ENCODE measurements at places on chromosomes 5 and 9.

DNA sequence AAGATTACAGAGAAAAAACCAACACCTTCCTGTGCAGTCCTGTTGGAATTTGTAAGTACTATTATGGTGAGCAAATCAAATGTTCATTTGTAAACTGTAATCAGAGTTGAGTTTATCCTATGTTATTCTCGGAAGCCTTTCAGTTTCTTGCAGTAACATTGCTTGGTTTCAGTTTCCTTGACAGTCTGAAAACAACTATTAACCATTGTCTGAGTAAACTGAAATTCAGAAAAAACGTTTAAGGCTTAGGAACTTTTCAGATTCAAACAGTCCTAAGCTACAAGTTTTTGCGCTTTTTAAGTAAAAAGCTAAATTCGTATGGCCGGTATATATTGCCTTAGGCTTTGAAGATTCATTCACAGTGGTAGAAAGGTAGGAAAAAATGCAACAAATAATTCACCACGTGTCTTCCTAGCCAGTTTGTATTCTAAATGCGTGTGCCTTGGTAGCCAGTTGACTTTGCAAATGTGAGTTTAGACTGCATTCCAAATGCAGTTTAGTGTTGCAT lies 2.5 kb downstream of the GPBP1 start:
- DNase-seq = no peak
- H3K4me1 ChIP-seq = peaks cover 52% of the 10 kb centered on the region
- no peaks in the 10 kb centered on the region for H3K27me3 ChIP-seq
- peak overlapping the region; percentile 92 for H3K4me3 ChIP-seq
- H3K36me3 ChIP-seq = peaks cover 59% of the 10 kb centered on the region

DNA sequence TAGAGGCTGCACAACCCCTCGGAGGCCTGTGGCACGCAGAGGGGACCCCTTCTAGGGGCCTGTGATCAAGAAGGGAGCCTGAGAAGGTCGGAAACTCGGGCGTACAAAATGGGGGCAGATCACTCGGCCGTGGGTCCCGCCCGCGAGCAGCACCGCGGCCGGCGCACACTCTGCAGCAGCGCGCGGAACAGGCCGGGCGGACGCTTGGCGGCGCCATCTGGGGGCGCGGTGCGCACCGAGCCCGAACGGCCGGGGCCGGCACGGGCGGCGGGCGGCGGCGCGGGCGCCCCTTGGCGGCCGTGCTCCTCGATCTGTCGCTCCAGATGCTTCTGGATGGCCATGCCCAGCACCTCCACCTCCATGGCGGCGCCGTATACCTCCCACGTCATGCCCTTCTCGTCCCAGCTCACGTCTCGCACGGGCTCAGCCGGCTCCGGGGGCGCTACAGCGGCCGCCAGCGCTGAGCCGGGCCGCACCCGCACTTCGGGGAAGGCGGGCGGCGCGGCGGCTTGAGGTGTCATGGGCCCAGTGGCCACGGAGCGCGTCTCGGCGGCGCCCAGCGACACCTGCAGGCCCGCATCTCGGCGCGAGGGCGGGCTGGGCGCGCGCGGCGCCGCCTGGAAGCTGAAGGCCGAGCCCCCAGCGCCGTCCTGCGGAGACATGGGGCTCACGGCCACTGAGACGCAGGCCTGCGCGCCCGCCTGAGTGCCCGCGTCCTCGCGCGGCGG lies 13.1 kb downstream of the GPRIN1 start:
- peak; percentile 69 for DNase-seq
- no peak overlapping the region for H3K27ac ChIP-seq
- H3K36me3 ChIP-seq = no peaks in the 10 kb centered on the region

- DNase-seq = peak; percentile 85
- H3K4me3 ChIP-seq = peak overlapping the region; percentile 85
- peak overlapping the region; percentile 86 for H3K27ac ChIP-seq
- H3K27me3 ChIP-seq = peaks cover 11% of the 10 kb centered on the region
- H3K36me3 ChIP-seq = no peaks in the 10 kb centered on the region
Observed at GRCh38 chr5:177455661-177456590, 9.3 kb downstream of the PRR7 start.

DNA sequence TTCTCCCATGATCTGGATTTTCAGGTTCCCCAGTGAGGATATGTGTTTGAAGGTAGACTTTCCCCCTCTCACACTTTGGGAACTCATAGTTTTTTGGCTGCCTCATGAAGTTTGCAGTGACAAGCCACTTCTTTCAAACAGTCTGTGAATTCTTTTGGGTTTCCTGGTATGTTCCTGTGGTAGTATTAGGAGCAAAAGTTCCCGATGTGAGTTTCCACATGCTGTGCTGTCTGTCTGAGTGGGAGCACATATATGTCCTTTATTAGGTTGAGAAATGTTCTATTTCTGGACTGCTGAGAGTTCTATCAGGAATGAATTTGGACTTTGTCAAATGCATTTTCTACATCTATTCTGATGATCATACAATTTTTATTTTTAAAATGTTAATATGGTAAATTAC lies 273.2 kb upstream of the TARS1 start:
- no peak overlapping the region for H3K4me3 ChIP-seq
- H3K27me3 ChIP-seq = no peaks in the 10 kb centered on the region
- no peak overlapping the region for H3K27ac ChIP-seq
- no peak for DNase-seq
- no peaks in the 10 kb centered on the region for H3K36me3 ChIP-seq

DNA sequence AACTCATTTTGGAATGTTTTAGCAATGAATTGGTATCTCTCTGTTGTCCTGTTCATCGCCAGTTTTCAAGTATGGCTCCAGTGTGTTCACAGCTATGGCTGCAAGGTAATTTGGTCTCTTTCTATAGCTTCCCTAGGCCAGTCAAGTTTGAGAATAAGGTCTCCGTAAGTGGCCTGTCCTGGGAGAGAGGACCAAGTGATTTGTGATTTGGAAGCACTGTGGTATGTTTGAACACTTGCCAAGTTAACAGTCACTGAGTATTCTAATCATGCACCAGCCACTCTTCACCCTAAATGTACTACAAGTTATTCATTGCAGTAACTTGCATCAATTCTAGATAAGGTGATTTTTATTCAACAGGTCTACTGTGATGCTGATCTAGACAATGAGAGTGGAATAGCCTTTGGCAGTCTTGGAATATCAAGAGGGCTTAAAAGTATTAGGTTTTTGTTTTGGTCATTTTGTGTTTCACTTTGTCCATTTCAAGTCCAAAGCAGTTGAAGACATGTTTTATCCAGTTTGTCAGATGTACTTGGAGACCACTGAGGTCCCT lies 41.1 kb downstream of the G3BP1 start:
- H3K4me1 ChIP-seq = peaks cover 6% of the 10 kb centered on the region
- H3K27me3 ChIP-seq = no peaks in the 10 kb centered on the region
- no peak overlapping the region for H3K27ac ChIP-seq
- no peak for DNase-seq
- peaks cover 47% of the 10 kb centered on the region for H3K36me3 ChIP-seq

DNA sequence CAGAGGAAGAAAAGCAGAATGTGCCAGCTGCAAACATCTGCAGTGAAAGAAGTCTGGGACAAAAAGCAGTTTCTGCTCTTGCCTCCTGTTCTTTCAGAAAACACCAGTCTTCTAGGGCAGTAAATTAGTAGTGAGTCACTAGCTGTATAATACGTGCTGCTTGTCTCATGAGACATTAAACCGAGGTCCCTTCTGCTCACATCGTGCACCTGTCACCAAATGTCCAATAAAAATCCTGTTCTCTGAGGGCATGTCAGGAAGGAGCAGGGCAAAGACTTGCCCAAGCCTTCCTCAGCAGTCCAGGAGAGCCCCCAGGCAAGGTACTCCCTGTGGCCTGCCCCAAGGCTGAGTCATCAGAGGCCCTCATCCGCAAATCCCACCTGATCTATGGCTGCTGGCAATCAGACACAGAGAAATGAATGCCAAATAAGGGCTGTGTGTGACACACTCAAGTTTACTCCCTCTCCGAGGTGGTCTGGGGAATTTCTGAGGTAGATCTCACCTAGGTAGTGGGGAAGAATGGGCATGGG lies 255.3 kb upstream of the SMARCA2 start:
- no peak overlapping the region for H3K27ac ChIP-seq
- no peaks in the 10 kb centered on the region for H3K36me3 ChIP-seq
- no peak overlapping the region for H3K4me3 ChIP-seq

DNA sequence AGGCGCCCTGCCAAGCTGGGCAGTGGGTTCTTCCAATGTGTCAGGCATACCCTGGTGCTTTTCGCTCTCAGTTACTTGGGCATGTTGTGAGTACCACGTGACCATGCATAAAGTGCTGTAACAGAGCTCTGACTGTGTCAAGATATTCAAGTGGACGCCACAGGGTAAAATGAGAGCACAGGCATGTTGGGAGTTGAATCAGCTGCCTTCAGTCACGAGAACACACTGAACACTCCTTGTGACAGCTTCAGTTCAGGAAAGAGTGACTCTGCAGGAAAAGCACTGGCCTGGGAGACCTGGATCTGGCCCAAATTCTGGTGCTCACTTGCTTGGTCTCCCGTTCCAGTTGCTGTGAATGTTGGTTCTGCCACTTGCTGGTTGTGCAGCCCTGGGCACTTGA lies 5.1 kb downstream of the MLANA start:
- H3K36me3 ChIP-seq = peaks cover 2% of the 10 kb centered on the region
- H3K4me1 ChIP-seq = peaks cover 4% of the 10 kb centered on the region
- no peak overlapping the region for H3K4me3 ChIP-seq
- no peak overlapping the region for H3K27ac ChIP-seq
- no peaks in the 10 kb centered on the region for H3K27me3 ChIP-seq

All from T-helper 2 cell treated with Interferon-gamma antibody and Interleukin-4, amounts not matched to agents 5 μg/mL and 100 μg/mL, for 36 hours (primary cell).